GM13977 (cell line): ENCODE measurements at places on chromosomes 4 and X.

DNA sequence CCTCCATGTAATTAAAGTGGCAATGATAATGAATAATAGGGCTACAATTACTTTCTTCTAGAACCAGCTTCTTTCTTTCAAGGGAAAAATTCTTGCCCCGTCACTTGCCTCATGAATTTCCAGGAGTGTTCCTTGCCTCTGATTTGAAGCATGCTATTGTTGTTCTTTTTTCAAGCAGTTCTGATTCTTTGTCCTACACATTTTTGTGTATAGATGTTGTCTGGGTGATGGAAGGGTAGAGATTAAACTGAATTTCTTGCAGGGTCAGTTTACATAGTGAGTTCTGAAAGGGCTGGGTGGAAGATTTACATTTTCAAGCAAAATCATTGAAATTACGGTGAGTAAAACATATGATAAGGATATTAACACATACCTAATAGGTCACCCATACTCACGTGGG, 107.0 kb upstream of the TENM3 start:
- no peak for DNase-seq

GRCh38 chr4:124566030-124566429, 146.5 kb downstream of the ANKRD50 start:
- DNase-seq = no peak

GRCh38 chrX:143664302-143664701, 28.4 kb upstream of the SLITRK4 start:
- no peak for DNase-seq

- DNase-seq = no peak
These were observed 27.9 kb upstream of the SPP1 start for GRCh38 chr4:87947381-87948160.

DNA sequence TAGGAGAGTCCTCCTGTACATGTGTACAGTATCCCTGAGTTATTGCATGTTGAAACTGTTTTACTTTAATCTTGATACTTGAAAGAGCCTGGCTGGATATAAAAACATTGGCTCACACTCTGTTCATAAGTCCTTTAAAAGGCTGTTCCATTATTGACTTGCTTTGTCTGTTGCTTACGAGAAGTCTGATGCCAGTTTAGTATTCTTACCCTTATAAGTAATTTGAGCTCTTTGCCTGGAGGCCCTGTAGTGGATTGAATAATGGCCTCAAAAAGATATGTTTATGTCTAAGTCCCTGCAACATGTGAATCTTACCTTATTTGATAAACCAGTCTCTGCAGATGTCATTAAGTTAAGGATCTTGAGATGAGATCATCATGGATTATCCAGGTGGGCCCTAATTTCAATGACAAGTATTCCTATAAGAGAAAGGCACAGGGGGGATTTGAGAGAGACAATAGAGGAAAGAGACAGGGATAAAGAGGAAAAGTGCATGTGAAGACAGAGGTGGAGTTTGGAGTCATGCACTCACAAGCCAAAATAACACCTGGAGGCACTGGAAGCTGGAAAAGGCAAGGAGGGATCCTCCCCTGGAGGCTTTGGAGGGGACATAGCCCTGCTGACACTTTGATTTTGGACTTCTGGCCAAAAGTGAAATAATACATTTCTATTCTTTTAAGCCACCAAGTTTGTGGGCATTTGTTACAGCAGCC, 98.1 kb downstream of the IRF2 start:
- no peak for DNase-seq

DNA sequence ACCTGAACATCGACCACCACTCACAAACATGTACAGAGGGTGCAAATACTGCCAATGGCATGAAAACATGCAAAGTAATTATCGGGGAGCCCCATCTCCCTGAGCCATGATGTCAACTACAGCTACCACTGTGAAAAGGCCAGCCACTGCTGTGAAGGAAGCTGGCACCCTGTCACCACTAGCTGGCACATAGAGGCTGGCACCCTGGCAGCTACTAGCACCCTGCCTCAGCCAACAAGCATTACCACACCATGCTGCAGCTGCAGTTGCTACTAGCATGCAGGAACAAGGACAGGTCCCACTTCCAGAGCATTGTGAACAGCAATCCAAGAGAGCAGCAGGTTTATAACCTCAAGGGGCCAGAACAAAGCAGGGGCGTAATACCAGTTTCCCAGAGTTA, 81.4 kb downstream of the PRR32 start:
- DNase-seq = no peak

- no peak for DNase-seq
These were observed 17.0 kb upstream of the MTMR1 start for GRCh38 chrX:150676221-150676620.

DNA sequence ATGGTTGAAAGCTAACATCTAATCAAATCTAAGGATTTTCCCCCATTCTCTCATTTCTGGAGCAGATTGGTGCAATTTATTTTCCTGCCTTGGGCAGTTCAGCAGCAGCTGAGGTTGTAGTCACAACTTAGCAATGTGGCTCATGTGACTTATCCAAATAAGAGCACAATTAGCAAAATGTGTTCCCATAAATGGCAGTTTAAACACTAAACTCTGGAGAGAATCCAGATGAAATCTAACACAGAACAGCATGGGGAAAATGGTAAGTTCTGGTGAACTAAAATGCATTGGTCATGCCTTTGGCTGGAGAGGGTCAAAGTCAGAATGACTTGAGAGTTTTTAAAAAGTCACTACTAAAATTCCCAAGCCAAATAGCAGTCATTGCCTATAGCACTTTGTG, 422.6 kb upstream of the DIPK2B start:
- DNase-seq = no peak

- no peak for DNase-seq
These were observed 24.9 kb downstream of the RGS12 start for GRCh38 chr4:3317656-3318211.
